ENCODE measurements at places on chromosomes 4 and X. TPM values are rescaled to one million over a fixed set of nuclear protein-coding genes. Genes with fewer than 3 reads are reported as not detected.

The DUX4 gene
- not detected for total RNA-seq

The RNF128 gene
- not detected for total RNA-seq

The MAGEC1 gene
- total RNA-seq = not detected

The MAGEA9B gene
- not detected for total RNA-seq

The HTR2C gene
- total RNA-seq = not detected

The EDNRA gene
- not detected for total RNA-seq

The FAM13A gene
- 10.8 TPM for total RNA-seq

The AADAT gene
- total RNA-seq = not detected

The S100P gene
- 3.8 TPM for total RNA-seq

The EDA gene
- total RNA-seq = 13.6 TPM

The HAND2 gene
- total RNA-seq = not detected

The VSIG1 gene
- total RNA-seq = 32.6 TPM

The RNF4 gene
- 117 TPM for total RNA-seq

- DNase-seq = no peak
Observed at GRCh38 chrX:22105971-22106370, 73.8 kb downstream of the PHEX start.

GRCh38 chrX:103356130-103356798 is at the start of gene TCEAL9:
Gene TCEAL9 (plus strand): TSS chrX:103356506. CDS start chrX:103357685, 1,179 bp downstream.
- DNase-seq = no peak

DNA sequence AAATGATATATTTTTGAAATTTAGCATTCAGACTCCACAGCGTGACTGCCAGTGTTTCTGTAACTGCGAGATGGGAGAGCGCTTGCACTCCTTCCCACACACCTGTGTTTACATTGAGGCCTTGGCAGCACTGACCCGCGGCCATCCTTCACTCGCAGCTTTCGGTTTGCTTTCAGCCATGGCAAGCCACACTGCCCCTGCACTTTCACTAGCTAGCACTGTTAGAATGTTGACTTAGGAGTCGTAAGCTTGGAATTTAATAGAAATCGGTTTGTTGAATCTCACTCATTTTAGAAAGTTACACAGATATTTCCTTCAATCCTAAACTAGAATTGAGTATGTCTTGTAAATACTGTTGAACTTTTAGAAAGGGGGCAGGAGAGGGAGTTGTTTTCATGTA is 136.2 kb downstream of the CFAP299 start:
- no peak for DNase-seq

DNA sequence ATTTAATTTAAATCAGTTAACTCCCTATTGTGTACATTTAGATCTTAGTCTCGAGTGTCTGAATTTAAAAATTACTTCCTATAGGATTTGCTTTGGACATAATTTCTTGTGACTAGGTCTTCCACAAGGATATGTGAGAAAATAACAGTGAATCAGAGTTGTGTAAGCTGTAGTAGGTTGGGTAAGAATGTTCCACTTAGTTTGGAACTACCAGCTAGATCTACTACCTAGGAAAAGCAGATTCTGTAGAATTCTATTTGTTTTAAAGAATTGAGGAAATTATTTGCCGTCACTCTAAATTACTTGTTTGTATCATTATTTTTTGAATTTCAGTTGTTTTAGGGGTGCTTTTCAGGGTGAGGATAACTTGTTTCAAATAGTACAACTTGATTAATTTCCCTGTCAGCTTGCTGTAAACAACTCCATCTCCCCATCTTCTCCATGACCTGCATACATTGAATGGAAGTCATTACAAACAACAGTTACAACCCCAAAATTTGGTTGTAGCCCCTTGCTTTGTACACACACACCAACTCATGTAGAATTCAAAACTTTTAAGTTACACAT is 1.3 kb downstream of the MTHFD2L start:
- no peak for DNase-seq

DNA sequence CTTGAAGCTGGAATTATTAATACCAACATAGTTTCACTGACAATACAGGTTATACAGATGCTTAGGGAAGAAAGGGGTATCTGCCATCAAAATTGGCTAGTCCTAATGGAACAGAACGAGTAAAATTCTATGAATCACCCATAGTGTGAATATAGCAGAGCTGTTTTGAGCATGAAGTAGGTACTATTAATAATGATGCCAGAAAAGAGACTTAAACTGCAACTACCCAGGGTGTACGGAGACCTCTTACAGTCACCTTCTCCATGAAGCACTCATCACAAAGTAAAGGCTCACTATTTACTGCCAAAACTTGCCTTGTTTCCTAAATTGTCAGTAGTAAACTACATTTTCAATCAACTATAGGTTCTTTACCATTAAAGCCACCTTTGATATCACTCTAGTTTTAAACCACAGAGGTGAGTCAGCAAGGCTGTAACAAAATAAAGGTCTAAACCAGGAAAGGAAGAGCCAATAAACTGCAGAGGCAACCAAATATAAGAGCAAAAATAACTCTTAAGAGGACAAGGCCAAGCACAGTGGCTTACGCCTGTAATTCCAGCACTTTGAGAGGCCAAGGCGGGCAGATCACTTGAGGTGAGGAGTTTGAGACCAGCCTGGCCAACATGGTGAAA is 114.4 kb downstream of the FRYL start:
- no peak for DNase-seq

GRCh38 chrX:43000121-43000520 is 222.2 kb upstream of the PPP1R2C start:
- no peak for DNase-seq

DNA sequence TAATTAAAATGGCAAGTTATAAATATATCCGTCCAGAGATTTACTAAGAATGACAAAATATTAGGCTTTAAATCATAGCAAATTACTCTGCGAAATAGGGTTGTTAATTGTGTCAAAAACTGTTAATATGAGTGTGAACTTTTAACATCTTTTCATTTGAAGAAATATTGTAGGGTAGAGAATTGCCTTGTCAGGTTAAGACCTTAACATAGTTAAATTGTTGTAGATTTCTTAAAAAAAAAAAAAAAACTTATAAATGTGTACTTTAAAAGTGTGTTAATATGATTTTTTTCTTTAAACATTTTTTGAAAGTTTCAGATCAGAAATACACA is 107.7 kb upstream of the TLR2 start:
- no peak for DNase-seq

- no peak for DNase-seq
Observed at GRCh38 chr4:55345054-55345453, 988 bp upstream of the SRD5A3 start.

DNA sequence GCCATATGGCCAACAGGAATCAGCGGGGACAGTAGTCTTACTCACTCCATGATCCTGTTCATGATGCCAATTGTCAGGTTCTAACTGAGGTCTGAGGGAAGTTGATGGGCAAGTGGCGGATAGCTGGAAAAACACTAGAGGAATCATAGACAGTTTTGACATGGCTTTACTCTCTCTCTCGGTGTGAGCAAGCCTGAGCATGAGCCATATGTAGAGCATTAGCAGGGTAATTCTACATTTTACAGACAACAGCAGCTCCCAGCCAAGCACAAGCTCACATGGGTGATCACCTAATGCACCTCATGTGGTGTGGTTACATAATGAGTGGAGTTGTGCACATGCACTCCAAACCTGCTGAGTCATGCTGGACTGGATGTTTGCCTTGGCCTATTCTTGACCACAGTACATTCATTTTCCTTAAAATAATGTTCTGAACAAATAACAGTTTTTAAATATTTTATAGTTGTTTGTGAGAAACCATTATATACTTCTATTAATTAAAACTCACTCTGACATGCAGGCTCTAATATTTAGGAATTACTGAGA is 429.2 kb downstream of the GPAT3 start:
- DNase-seq = no peak

DNA sequence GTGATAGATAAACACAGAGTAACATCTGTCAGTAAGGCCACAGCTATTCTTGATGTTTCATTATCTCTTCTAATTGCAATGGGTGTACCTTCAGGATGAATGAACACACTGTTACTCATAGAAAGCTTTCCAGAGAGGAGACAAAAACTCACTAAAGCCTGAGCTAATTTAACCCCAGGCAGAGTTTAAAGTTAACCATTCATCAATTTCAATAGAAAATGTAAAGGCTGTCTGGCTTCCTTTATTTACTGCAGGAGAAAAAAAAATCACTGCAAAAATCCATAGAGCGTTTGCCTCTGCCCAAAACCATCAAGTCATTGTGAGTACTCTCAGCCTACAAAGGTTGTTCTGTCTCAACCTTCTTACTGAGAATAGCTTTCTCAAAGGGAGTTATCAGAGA is 376.9 kb downstream of the PPP4R3C start:
- DNase-seq = no peak

GRCh38 chr4:165184220-165184619 is 23.1 kb upstream of the KLHL2 start:
- no peak for DNase-seq

GRCh38 chr4:109729117-109729717 is 653 bp downstream of the PLA2G12A start:
- no peak for DNase-seq

- DNase-seq = no peak
Observed at GRCh38 chr4:56972809-56973208, 4.6 kb downstream of the NOA1 start.

All from T-helper 17 cell (primary cell).